D721Med (cell line): ENCODE measurements at places on chromosomes 11 and 22.

DNA sequence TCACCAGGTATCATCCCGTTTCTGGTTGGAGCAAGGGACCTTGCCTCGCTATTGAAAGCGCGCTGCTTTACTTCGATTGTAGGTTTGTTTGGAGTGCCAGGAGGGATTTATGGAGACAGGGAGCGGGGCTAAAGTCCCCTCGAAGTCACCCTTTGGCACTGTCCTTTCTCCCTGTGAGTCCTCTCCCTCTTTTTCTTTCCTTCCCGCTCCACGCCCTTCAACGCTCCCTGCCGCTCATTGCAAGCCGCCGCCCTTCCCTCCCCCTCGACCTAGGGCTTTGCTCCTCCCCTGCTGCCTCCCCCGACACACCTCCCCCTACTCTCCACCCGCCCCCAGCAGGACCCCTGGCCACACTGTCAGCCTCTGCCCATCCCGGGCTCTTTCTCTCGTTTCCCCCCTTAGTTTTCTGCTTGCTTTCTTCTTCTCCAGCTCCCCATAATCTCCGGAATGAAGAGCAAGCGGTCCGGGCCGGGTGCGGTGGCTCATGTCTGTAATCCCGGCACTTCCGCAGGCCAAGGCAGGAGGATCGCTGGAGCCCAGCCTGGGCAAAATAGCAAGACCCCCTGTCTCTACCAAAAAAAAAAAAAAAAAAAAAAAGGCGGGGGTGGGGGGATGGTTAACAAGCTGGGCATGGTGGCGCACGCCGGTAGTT lies 41.0 kb downstream of the AHNAK start:
- no peak for DNase-seq

GRCh38 chr11:23278121-23278520 lies 417.8 kb upstream of the CCDC179 start:
- no peak for DNase-seq

DNA sequence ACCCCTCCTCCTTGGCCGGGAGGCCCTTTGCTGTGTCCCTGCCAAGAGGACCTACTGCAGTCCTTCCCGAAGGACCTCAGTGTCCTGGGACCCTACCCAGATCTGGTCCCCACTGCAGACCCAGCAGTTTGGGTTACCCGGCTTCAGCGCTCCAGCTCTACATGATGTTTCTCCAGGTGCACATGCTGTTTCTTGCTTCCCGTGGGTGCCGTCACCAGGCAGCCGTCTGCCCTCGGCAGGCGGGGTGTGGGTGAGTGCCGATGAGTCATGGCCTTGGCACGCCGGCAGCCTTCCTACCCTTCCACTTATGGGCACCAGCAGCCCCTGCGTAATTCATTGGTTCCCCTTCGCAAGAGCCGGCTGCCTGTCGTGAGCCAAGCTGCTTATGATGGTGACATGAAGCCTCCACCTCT lies 101.8 kb downstream of the BCR start:
- DNase-seq, result no peak

GRCh38 chr22:37133304-37134018 lies 16.3 kb downstream of the IL2RB start:
- DNase-seq, result no peak

GRCh38 chr11:68047437-68048290 lies 8.8 kb downstream of the TCIRG1 start:
- peak; percentile 21 for DNase-seq

DNA sequence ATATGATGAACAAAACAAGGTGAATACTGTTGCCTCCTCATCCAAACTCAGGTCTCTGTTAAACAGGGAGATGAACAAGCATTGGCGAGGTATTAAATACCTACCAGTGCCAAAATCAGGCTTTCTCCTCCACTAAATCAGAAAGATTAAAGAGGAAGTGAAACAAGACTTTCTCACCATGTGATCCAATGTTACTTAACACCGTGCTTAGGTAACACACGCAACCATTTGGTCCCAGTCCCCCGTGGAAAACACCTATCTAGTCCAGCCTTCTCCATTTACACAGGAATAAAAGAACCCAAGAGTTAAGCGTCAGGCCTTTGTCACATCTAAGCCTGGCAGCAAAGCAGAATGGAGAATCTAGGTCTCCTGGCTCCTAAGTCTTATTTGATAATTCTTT lies 34.5 kb downstream of the TENM4 start:
- no peak for DNase-seq

DNA sequence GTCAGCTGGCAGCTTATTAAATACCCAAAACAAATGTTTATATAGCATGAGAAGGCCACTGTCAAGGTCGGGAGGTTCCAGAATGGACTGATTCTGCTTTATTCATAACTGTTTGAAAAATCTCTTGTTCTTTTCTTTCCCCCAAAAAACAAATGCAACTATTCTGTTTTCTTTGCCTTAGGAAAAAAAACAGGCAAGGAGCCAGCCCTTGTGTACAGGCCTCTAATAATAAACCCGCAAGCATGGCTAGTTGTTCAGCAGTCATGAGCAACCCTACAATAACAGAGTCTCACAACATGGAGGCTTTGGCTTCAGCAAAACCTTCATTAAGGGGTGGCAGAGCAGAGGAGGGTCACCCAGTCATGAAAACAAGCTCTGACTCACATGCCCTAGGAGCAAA lies 191.7 kb downstream of the KIRREL3 start:
- DNase-seq, result no peak

- no peak for DNase-seq
These were observed 571.6 kb downstream of the LUZP2 start for GRCh38 chr11:25068451-25068850.
